ENCODE measurements at places on chromosomes 2 and 18. TPM values are rescaled to one million over a fixed set of nuclear protein-coding genes. Genes with fewer than 3 reads are reported as not detected.
A peak's percentile ranks its signal among the peaks of the same experiment; 100 is the strongest.

The MRPS5 gene
- 66.1 TPM for total RNA-seq

The CHRNG gene
- not detected for total RNA-seq

The SCYGR7 gene
- total RNA-seq, result not detected

The GALNT3 gene
- total RNA-seq, result 28.7 TPM

The DQX1 gene
- total RNA-seq, result not detected

The PRR30 gene
- not detected for total RNA-seq

- DNase-seq, result no peak
Measured at GRCh38 chr18:3863593-3863992, 413.6 kb downstream of the TGIF1 start.

GRCh38 chr2:113233593-113234550 is 44.8 kb downstream of the PAX8 start:
- DNase-seq, result no peak

DNA sequence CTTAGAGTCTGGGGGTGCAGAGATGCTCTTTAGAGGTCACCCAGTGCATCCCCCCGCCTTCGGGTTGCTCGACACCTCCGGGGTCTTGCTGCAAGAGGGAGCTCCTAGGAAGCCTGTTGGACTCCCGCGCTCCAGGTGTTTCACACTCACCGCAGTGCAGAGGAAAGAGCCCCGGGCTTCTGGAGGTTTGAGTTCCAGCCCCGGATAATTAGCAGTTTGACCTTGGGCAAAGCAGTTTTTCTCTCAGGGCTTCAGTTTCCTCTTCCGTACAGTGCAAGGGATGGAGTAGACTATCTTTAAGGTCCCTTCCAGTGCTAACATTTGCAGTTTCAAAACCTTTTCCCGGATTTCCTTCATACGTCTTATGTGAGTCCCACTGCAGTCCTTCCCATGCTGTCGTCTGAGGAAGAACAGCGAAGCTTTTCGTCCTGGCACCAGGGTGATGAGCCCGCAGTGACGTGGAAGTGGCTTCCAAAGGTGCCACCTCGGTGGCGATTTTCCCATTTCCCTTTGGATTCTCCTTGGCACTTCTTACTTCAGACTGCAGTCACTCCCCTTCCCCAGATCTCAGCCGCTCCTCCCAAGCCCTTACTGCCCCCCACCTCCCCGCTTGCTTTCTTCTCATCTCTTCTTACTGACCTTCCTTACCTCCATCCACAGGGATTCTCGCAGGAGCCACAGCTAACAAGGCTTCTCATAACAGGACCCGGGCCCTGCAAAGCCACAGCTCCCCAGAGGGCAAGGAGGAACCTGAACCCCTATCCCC is 585 bp downstream of the PNKD start:
- DNase-seq, result no peak

DNA sequence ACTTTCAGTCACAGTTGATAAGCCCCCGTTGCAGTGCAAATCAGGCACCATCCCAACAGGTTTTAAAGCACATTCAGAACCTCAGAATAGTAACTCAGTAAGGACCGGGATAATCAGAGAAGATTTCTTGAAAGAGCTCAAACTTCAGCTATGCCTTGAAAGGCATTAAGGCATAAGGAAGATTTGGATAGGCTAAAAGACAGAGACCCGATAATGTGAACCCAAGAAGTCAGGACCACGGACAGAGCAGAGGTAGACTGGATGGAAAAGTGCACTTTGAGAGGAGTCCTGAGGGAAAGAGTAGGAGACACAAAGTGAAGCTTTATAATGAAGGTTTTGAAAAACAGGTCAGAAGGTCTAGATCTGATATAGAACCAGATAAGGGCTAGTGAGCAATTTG is 36.9 kb upstream of the KLF7 start:
- DNase-seq, result no peak

GRCh38 chr2:211175956-211176355 is 619.6 kb downstream of the CPS1 start:
- no peak for DNase-seq

DNA sequence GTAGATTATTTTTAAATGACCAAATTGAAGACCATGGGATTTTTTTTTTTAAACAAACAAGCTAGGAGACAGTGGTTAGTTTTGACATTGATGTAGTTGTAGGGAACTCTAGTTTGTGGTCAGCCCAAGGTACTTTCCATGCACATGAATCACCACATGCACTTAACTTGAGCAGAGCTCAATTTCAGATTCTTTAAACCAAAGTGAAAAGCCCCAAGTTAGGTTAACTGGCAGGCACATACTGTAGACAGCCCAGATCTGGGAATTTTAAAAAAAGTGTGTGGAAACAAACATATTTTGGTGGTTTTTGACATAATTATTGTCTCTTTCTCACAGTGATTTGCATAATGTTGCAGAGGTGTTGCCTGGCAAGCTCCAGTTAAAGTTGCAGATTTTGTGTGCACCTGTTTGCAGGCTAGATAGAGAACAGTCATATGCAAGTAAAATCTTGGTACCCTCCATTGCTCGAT is 88.4 kb downstream of the BCL2L11 start:
- peak; percentile 53 for DNase-seq

Measured in epithelial cell of proximal tubule (primary cell).